ENCODE measurements at places on chromosomes 16 and 17. TPM values are rescaled to one million over a fixed set of nuclear protein-coding genes. Genes with fewer than 3 reads are reported as not detected.

FOXN1 gene
- not detected for total RNA-seq

DNA sequence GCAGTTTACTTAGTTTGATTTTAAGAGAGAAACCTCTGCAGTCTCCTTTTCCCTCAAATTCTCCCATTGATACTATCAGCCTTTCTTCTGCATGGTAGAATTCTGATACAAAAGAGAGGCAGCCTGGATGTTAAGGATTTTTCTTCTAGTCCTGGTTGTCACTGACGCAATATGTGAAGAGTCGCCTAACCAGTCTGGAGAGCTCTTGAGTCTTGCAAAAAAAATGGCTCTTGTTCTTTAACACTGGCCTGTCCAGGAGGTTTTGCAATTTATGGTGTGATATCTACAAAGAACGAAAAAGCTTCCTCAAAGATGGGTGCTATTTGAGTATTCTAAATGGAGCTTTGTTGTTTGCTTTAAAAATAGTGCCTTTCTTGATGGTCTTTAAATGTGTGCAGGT, 28.9 kb downstream of the COX10 start:
- no peak overlapping the region for H3K4me3 ChIP-seq
- no peak overlapping the region for H3K27ac ChIP-seq
- DNase-seq = no peak
- no peaks in the 10 kb centered on the region for H3K36me3 ChIP-seq

KCNH4 gene
- total RNA-seq = 0.18 TPM

DNA sequence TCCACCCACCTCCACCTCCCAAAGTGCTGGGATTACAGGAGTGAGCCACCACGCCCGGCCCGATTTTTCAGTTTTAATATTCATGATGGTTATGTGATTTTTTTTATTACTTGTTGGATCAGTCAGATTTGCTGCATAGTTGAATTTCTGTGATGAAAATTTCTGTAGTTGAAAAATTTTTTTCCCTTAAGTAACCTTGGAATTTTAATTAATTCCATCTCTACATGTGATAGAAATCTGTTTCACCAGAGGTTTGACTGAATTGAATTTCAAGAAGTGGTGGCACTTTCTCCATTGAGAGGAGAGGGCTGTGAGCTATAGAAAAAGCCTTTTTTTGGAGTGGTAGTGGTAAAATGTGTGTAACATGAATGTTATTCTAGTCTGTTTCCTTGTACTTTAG, 24.7 kb downstream of the WIPF2 start:
- no peak overlapping the region for H3K27ac ChIP-seq
- no peaks in the 10 kb centered on the region for H3K36me3 ChIP-seq
- no peak for DNase-seq
- H3K4me3 ChIP-seq = no peak overlapping the region
- H3K27me3 ChIP-seq = no peaks in the 10 kb centered on the region

DNA sequence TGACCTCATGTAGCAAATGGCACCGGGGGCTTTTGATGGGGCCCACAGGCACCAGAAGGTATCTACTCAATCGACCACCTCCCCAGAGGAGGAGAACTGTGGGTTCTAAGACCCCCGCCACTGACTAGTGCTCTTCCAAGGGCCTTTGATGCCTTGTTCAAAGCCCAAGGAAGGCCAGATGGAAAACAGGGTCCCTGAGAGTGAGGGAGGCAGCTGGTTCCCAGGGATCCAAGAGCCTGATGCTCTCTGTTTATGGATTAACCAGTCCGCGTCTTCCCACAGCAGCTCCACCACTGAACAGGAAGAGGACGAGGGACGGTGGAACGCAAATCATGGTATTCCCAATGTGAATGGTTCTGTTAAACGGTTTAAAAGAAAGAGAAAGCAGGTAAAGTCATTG, 7.6 kb downstream of the PHB1 start:
- H3K27ac ChIP-seq = no peak overlapping the region
- no peaks in the 10 kb centered on the region for H3K27me3 ChIP-seq
- H3K4me1 ChIP-seq = no peaks in the 10 kb centered on the region
- no peaks in the 10 kb centered on the region for H3K36me3 ChIP-seq

- H3K4me1 ChIP-seq = peaks cover 36% of the 10 kb centered on the region
- no peaks in the 10 kb centered on the region for H3K36me3 ChIP-seq
- H3K4me3 ChIP-seq = no peak overlapping the region
- H3K27ac ChIP-seq = no peak overlapping the region
These were observed 2.0 kb downstream of the RARA start for GRCh38 chr17:40310882-40311391.

DNA sequence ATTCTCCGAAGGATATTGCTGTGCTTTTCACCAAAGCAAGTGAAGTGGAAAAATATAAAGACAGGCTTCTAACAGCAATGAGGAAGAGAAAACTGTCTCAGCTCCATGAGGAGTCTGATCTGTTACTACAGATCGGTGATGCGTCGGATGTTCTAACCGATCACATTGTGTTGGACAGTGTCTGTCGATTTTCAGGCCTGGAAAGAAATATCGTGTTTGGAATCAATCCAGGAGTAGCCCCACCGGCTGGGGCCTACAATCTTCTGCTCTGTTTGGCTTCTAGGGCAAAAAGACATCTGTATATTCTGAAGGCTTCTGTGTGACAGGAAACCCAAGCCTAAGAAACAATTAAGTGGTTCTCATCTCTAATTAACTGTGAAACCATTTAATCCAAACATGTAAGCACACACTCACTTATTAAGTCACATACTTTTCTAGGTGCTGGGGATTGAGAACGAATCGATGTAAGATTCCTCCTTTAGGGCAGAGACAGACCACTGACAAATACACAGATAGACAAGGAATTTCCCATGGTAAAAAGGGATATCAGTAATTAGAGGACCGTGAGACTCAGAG, 22.8 kb downstream of the SLFN5 start:
- no peaks in the 10 kb centered on the region for H3K4me1 ChIP-seq
- H3K4me3 ChIP-seq = no peak overlapping the region
- no peak for DNase-seq
- H3K27me3 ChIP-seq = no peaks in the 10 kb centered on the region
- no peak overlapping the region for H3K27ac ChIP-seq
- H3K36me3 ChIP-seq = no peaks in the 10 kb centered on the region

DNA sequence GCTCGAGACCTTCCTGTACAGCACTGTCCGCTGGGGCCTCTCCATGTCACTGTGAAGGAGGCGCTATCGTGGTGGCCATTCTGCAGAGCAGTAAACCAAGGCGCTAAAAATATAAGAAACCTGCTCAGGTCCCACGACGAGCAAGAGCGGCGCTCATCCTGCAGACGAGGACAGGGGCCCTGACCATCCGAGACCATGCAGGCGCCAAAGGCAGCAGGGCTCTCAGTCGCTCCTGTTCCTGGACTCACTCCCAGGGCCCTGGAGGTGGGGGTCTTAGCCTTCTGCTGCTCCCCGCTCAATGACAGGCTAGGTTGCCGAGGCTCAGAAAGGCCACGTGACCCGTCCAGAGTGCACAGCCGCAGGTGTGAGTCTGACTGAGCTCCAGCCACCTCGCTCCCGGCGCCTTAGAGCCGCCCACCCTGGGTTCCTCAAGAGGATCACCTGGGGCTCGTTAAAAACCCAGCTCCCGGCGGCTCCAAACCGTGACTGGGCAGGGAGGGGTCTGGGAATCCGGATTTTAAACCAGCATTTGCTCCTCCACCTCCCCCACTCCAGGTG, 509 bp upstream of the ATP2C2 start:
- no peaks in the 10 kb centered on the region for H3K4me1 ChIP-seq
- no peaks in the 10 kb centered on the region for H3K27me3 ChIP-seq
- H3K4me3 ChIP-seq = no peak overlapping the region
- H3K36me3 ChIP-seq = no peaks in the 10 kb centered on the region
- no peak for DNase-seq

RNF43 gene
- total RNA-seq = 5.6 TPM

- H3K27ac ChIP-seq = no peak overlapping the region
- no peaks in the 10 kb centered on the region for H3K27me3 ChIP-seq
- DNase-seq = no peak
- no peak overlapping the region for H3K4me3 ChIP-seq
These were observed 328.4 kb downstream of the MAF start for GRCh38 chr16:79272141-79272577.

DNA sequence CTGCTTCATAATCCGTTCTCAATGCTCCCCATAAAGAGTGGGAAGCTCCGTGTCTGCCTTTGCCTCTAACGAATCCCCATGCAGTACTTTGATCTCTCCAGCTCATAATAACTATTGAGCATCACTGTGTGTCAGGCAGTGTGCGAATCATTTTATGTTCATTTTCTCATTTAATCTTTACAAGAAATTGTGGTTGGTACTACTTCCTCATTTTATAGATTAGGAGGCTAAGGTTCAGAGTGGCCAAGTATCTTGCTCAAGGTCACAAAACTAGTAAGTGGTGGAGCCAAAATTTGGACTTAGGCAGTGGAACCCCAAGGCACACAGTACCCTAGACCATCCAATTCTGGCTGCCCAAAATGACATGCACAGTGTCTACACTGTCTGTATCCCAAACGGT, 44.8 kb downstream of the ABCC12 start:
- H3K4me3 ChIP-seq = no peak overlapping the region
- H3K27ac ChIP-seq = no peak overlapping the region
- H3K4me1 ChIP-seq = no peaks in the 10 kb centered on the region
- DNase-seq = no peak

GRCh38 chr16:87438611-87438985, 46.5 kb downstream of the MAP1LC3B start:
- H3K27ac ChIP-seq = no peak overlapping the region
- DNase-seq = no peak
- no peaks in the 10 kb centered on the region for H3K36me3 ChIP-seq
- no peak overlapping the region for H3K4me3 ChIP-seq
- peaks cover 8% of the 10 kb centered on the region for H3K4me1 ChIP-seq

BEAN1 gene
- 0.15 TPM for total RNA-seq

- H3K27ac ChIP-seq = no peak overlapping the region
- H3K4me1 ChIP-seq = peaks cover 6% of the 10 kb centered on the region
- DNase-seq = no peak
- H3K27me3 ChIP-seq = no peaks in the 10 kb centered on the region
These were observed 76.9 kb downstream of the RPA1 start for GRCh38 chr17:1906662-1907101.

CHST4 gene
- not detected for total RNA-seq

MYH3 gene
- total RNA-seq = 3.0 TPM

TRIM25 gene
- 53.7 TPM for total RNA-seq

PRAC1 gene
- total RNA-seq = not detected

DNA sequence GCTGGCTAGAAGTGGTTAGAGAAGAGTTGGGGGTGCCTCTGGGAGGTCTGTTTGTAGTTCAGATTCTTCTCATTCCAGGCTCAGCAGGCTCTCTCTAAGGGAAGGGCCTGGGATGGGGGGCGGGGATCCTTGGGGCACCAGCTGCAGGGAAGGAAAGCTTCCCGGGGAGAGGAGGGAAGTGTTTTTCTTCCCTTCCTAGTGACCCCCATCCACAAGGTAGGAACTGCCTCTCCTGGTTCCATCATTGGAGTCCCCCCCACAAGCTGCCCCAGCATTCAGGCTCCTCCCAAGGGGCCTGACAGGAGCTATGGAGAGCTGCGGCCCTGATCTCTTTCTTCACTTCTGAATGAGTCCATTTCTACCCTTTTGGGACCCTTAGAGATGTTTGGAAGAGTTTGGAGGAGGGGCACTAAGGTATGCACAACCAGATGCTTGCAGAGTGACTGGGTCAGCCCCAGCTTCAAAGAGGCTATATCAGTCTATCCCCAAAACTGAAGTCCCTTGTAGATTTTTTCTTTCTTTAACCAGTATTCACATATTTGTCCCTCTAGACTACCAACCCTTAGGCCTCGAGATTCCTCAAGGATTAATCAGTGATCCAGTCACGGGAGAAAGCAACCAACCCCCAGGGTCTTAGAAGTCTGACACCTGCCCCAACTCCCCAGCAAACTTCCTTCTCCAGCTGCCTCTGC, 13.9 kb upstream of the FZD2 start:
- no peak for DNase-seq
- H3K27ac ChIP-seq = no peak overlapping the region
- no peaks in the 10 kb centered on the region for H3K27me3 ChIP-seq
- no peaks in the 10 kb centered on the region for H3K4me1 ChIP-seq

CCL1 gene
- not detected for total RNA-seq

DNA sequence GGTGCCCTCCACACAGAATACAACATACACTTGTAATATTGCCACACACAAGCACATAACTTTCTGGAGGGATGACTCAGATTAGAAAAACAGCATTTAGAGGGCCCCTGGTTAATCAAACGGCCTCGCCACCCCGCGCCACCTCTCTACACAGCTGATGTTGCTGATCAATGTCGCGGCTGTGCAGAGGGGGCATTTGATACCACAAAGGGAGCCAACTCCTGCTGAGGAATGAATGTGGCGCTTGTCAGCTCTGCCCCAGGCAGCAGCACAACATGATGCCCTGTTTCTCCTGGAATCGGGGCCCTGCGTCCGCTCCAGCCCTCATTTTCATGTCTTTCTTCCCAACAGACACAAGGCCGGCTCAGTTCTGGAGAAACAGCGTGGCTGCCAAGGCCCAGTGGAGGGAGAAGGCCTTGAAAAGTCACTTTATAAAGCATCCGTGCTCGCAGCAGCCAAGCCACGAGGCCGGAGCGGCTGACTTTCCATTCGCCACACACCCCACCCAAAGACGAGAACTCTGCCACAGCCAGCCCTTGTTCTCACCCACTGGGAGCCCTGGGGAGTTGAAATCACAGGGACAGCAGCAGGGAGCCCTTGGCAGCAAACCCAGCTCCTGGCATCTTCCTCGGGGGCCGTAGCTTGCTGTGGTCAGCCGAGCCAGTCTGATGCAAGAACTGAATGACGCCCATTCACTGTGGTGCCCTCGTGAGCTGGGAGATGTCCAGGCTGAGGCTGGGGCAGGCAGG, 65.6 kb downstream of the XYLT1 start:
- H3K4me3 ChIP-seq = no peak overlapping the region
- DNase-seq = peak; percentile 79
- H3K4me1 ChIP-seq = peaks cover 7% of the 10 kb centered on the region
- no peaks in the 10 kb centered on the region for H3K27me3 ChIP-seq
- peak overlapping the region; percentile 6 for H3K27ac ChIP-seq

NUBP2 gene
- 56.3 TPM for total RNA-seq

SEC14L5 gene
- 0.11 TPM for total RNA-seq

GAST gene
- total RNA-seq = not detected

GRCh38 chr16:71709229-71709781, 15.2 kb downstream of the PHLPP2 start:
- H3K36me3 ChIP-seq = no peaks in the 10 kb centered on the region
- no peak overlapping the region for H3K27ac ChIP-seq
- peaks cover 3% of the 10 kb centered on the region for H3K4me1 ChIP-seq

TMIGD1 gene
- not detected for total RNA-seq
